ENCODE measurements at places on chromosomes 2 and 18.

DNA sequence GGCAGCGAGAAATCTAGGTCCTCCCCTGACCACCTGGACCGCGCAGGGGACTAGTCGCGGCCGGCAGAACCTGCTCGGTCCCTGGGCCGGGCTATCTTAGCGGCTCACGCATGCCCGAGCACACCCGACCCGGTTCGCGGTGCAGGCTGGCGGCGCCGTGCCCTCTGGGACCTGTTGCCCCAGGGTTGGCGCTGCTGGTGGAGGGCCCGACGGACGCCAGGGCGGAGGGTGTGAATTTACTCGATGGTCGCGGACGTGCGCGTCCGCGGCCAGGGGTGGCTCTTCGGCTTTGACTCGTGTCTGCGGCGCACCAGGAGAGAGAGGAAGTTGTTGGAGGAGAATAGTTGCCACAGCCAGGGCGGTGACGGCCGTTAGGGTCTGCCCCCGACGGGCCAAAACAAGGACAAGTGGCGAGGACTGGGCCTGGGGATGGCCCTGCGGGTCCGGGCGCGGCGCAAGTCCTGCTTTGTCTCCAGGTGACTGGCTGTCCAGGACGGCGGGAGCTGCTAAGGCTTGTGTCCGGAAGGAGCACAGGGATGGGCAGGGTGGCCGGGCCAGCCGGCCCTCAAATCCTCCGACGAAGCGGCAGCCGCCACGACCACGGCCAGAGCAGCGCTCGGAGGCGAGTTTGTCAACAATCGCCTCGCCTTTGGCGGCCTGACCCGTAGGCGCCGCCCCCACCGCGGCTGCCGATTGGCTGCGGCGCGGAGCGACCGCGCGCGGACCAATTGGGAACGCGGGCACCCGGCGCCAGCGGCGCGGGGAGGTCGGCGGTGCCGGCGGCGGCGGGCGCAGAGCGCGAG, 1.3 kb downstream of the BCL2L11 start:
- DNase-seq = peak; percentile 62

GRCh38 chr18:36412778-36413177, 115.3 kb downstream of the FHOD3 start:
- DNase-seq = no peak

DNA sequence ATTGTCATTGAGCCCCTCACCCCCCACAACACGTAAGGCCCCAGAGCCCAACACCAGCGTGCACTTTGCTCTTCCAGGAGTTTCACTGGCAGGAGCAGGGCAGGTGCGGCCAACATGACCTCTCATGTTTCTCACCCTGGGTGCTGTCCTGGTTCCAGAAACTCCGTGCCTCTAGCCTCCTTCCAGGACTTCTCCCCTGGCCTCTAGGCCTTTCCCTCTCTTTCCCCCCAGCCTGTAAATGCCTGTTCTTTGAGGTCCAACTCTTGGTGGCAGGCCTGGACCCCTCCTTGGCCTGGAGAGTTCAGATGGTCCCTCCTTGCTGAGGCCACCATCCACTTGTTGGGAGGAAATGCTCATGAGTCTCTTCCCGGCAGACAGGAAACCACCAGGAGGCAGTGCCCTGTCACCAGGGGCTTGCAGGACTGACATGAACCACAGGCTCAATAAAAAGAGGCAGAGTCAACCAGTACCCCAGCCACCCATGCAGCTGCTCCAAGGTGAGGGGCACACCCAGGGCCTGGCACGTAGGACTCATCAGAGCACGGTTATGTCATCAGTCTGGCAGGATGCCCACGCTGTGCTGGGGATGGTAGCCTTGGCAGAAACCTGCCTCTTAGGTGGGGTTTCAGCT, 1.5 kb downstream of the MALL start:
- DNase-seq = no peak

DNA sequence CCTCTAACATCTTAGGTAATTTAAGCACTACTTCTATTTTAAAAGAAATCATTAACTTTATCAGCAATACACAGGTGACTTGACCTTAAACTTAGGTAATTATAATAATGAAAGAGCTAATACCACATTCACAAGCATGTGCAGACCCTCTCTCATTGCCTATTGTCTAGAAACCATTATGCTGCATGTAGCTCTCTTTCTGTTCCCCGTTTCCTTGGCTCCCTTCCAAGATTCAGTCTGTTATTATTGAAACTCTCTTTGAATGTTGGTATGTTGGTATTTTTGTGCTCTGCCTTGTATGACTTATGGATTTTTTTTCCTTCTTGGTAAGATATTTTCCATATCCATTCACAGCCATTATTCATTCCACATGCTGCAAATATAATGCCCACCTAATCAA, 201.2 kb downstream of the CDCA7 start:
- no peak for DNase-seq

GRCh38 chr18:35458271-35458670, 39.5 kb downstream of the INO80C start:
- DNase-seq = no peak

- no peak for DNase-seq
Observed at GRCh38 chr18:766550-766860, 45.5 kb downstream of the YES1 start.

GRCh38 chr2:210445116-210445707, 31.3 kb downstream of the LANCL1 start:
- peak; percentile 25 for DNase-seq

DNA sequence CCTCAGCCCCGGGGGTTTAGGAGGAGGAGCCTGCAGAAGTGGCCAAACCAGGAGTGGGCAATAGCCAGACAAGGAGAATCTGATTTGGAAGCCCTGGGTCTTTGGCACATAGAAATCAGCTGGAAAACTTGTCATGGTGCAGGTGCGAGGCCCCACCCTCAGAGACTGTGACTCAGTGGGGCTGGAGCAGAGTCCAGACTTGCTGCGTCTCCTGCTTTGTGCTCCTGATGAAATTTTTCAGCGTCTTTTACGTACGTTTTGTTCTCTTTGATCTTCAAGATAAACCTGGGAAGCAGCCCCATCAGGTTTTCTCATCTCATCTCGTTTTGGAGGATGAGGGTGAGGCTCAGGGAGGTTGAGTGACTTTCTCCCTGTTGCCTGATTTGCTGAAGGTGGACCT, 114.1 kb downstream of the CABLES1 start:
- DNase-seq = no peak

DNA sequence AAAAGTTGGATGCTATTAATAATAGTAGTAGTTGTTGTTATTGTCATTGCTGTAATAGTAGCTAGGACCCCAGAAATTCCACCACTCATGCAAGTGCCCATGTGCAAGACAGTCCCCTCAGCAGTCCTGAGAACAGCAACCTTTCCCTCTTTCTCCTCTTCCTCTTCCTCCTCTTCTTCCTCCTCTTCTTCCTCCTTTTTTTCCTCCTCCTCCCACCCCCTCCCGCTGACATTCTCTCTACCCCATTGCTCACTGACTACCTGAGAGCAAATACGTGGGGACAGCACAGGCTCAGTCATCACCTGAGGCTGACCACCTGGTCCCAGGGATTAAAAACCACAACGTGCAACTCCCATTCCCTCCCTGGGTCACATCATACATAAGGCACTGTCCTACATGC, 41.8 kb downstream of the SMAD7 start:
- DNase-seq = no peak

DNA sequence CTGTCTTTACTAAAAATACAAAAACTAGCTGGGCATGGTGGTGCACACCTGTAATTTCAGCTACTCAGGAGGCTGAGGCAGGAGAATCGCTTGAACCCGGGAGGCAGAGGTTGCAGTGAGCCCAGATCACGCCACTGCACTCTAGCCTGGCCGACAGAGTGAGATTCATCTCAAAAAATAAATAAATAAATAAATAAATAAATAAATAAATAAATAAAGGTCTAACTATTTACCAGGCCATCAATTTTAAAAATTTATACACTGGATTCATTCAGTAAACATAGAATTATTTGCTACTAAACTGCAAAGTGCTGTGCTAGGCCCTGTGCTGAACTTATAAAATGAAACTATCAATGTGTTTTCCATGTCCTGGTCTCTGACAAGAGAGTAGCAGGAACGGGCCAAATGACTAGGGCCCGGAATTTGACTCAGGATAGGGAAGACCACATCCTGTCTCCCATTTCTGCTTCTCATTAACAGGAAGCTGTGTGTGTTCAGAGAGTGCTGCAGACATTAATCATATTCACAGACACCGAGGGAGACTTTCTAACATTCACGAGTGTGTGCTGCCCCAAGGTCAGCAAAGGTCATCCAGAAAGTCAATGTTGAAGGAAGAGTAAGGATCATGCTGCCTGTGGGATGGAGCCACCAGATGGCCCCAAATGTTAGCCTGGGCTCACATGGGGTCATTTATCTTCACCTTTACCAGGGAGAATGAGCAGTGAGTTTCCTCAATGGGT, 95.8 kb downstream of the SPP2 start:
- DNase-seq = no peak

- no peak for DNase-seq
Observed at GRCh38 chr2:98088261-98088660, 1.3 kb downstream of the VWA3B start.

DNA sequence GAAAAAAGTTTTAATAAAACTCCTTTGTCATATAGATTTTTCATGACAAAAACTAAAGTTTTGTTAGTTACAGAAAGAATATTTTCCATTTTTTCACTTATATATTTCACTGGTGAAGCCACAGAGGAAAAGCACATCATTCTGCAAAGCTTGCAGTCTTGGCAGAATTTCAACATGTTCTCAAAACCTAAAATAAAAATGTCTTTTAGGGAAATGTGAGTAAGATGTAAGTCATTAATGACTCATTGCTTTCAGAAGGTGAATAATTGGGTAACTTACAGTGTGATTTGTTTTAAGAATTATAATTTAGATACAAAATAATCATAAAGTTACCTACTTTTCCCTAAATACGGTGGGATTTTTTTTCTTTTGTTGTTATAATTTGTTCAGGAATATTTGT, 43.4 kb upstream of the TNFRSF11A start:
- no peak for DNase-seq

- DNase-seq = no peak
Observed at GRCh38 chr2:134402410-134402809, 148.5 kb downstream of the MGAT5 start.

DNA sequence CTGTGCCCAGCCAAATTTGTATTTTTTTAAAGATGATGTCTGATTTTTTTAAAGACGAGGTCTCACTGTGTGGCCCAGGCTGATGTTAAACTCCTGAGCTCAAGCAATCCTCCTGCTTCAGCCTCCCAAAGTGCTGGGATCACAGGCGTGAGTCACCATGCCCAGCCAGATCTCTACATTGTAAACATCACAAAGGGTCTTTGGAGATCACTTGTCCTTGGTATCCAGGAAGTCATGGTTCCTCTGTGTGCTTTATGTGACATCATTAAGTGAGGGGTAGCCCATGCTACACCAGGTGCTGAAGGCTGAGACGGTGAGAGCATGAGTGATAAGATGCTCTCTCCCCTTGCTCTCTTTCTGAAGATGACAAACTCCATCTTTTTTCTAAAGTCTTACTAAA, 7.0 kb upstream of the NUP35 start:
- no peak for DNase-seq

- no peak for DNase-seq
Observed at GRCh38 chr2:60230037-60230436, 323.4 kb downstream of the BCL11A start.

DNA sequence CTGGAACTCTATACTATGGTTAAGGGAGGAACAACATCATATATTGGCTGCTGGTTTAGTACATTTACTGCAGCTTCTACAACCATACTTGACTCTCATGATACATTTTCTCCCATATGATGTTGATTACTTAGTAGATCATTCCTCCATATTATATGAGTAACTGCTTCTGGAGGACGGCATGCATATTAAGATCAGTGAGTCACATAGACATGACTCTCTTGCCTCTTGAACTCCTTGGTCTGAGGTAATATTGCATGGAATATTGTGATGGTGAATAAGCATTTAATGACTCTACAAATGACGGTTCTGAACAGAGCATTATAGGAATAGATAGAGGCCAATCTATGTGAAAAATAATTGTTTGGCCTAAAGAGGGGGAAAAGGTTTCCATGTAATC, 418.8 kb upstream of the SPHKAP start:
- no peak for DNase-seq

DNA sequence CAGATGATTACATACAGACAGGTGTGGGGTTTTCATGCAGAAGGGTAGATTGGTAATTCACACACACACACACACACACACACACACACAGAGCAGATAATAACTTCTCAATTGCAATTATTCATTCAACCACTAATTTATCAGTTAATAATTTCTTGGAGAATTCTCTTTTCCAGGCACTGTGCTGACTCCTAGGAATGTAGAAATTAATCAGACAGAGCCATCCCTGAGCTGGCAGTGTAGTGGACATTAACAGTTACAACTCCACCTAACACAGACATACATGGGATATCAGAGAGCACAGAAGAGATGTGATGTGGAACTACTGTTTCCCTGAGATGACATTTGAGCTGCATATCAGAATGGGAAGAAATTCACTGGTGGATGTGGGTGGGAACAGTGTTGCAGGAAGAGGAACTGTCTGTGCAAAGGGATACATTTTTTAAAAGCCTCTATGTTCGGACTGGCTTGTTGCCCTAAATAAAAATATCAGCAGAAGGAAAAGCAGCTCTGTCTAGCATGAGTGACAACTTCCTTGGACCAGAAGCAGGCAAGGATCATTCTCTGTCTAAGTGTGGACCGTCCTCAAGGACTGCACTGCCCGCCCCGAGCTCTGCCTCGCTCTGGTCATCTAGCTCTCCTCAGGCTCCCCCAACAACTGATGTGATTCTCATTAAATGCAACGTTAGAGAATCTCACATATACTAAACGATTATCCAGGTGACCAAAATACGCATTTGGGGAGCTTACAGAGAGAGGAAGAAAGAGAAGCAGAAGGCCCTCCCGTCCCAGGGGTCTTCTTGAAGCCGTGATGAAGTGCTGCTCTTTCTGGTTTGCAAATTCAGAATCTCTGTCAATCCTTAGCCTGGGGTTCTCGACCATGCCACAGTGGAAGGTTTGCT, 173.4 kb upstream of the TRIB2 start:
- no peak for DNase-seq

- DNase-seq = no peak
Observed at GRCh38 chr18:62616331-62616805, 93.5 kb downstream of the ZCCHC2 start.

DNA sequence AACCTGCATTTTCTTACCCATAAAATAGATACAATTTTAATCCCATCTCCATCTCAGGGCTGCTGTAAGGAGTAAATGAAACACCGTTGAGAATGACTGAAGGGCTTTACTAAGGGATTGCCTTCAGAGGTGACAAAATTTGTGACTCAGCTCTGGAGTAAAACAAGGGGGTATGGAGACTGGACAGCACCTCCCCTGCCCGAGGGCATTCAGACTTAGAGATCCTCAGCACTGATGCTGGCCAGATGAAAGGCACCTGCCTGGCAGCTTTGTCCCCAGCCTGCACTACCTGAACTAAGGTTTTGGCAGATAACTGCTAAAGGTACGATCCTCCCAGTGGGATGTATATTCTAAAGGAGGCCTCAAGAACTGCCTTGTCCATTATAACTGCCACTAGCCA, 105.9 kb upstream of the STPG4 start:
- no peak for DNase-seq

DNA sequence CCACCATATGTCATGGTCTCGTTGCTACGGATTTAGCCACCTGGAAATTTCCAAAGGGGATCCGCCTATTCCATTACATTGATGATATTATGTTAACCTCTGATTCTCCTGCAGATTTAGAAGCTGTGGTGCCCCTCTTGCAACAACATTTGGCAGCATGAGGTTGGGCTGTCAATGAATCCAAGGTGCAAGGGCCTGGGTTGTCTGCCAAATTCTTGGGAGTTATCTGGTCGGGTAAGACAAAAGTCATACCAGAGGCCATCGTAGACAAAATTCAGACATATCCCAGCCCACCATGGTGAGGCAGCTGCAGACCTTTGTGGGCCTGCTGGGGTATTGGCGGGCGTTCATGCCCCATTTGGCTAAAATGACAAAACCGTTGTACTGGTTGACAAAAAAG, 13.6 kb upstream of the C2orf42 start:
- no peak for DNase-seq
